Amygdala (tissue), 56 donors: ENCODE measurements at places on chromosomes 11 and 22.

GRCh38 chr11:44577231-44577830 is 11.9 kb downstream of the CD82 start:
- DNase-seq = no peak

GRCh38 chr11:122179961-122180834 is 64.2 kb upstream of the BLID start:
- DNase-seq = no peak

GRCh38 chr11:83922318-83922717 is 636.2 kb upstream of the CCDC90B start:
- DNase-seq = no peak

DNA sequence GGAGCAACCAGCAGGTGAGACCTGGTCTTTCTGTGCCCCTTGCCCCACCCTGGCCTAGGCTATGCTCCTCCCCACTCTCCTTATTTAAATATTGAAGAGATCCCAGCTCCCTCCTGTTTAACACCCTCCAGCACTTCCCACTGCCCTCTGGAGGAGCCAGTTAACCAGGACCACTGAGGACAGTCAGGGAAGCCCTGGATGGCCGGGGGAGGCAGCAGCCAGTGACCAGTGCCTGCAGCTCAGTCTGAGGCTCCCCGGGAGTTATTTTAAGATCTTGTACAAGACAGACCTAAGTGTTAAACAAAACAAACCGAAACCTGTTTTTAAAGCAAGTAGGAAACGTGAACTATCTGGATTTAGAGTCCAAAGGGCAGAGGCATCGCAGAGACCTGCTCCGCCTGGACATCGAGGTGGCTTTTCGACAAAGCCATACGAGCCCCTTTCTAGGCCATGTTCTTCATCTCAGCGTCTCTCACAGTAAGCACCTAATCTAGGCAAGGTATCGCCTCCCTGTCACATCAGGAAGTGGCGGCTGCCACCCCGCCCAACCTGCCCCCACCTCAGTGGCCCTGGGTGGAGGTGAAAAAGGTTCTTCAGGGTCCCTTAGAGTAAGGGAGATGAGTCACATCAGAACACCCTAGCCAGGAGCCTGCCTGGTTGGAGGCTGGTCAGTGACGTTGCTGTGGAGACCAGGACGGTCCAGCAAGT is 35.2 kb downstream of the TRMU start:
- no peak for DNase-seq

DNA sequence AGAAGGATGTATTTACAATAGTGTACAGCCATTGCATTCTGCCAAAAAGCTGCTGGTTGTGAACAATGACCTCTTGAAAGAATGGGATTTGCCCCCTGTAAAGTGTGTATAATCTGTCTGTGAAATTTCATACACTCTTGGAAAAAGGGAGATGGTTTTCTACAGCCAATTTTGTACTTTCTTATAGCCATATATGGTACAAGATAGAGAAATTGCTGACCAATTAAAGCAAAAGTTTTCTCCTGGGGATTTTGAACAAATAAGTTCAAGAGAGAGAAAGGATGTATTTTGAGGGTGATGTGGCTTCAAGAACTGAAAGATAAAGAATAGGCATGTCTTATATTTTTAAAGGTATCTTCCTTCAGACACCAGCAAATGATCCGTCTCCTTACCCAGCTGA is 211.0 kb downstream of the NAV2 start:
- no peak for DNase-seq

DNA sequence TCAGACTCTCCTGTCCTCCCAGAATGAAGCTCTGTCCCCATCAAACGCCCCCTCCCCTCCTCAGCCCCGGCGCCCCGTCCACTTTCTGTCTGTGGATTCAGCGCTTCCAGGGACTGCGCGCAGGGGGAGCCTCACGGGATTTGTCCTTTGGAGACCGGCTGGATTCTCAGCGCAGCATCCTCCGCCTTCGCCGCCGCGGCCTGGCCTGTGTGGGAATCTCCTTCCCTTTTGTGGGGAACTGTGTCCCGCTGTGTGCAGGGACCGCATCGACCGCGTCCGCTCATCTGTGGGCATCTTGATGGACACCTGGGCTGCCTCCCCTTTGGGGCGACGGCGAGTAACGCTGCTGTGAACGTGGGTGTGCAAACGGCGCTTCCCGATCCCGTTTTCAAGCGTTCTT is 1.1 kb upstream of the SCT start:
- DNase-seq = no peak

GRCh38 chr11:117146521-117146920 is 2.4 kb downstream of the PAFAH1B2 start:
- no peak for DNase-seq

GRCh38 chr11:130420478-130421198 is 7.8 kb downstream of the ADAMTS8 start:
- DNase-seq = no peak

DNA sequence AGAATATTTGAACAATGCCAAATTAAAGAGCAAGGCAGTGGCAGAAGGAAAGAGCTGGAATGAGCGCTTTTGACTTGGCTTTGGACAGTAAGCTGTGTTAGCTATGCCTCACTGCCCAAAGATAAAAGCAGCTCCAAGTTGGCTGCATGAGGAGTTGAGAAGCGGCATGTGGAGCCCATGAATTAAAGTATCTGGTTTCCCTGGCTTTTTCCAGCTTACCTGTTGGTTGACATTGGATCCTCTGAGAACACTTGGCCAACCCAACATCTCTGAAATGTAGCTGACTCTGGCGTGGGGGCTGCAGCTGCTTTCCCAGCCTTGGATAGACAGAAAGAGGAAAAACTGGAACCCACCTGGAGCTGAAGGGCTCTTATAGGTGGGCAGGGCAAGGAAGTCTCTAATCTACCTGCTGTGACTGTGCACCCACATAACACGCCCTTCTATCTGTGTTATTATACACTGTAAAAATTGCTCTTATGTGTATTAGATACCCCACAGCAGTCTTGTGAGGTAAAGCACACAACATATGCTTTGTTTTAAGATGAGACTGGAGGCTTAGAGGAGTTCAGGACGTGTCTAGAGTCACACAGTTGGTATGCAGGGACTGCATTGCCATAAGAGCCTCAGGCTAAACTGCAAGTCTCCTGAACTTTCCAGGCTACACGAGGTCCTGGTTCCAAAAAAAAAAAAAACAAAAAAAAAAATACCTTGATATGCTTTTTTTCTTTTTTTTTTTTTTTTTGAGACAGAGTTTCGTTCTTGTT is 5.8 kb downstream of the UBASH3B start:
- no peak for DNase-seq

GRCh38 chr11:83181815-83182214 is 11.7 kb upstream of the ANKRD42 start:
- DNase-seq = no peak

GRCh38 chr22:29780748-29781676 is 13.8 kb downstream of the UQCR10 start:
- DNase-seq = no peak

DNA sequence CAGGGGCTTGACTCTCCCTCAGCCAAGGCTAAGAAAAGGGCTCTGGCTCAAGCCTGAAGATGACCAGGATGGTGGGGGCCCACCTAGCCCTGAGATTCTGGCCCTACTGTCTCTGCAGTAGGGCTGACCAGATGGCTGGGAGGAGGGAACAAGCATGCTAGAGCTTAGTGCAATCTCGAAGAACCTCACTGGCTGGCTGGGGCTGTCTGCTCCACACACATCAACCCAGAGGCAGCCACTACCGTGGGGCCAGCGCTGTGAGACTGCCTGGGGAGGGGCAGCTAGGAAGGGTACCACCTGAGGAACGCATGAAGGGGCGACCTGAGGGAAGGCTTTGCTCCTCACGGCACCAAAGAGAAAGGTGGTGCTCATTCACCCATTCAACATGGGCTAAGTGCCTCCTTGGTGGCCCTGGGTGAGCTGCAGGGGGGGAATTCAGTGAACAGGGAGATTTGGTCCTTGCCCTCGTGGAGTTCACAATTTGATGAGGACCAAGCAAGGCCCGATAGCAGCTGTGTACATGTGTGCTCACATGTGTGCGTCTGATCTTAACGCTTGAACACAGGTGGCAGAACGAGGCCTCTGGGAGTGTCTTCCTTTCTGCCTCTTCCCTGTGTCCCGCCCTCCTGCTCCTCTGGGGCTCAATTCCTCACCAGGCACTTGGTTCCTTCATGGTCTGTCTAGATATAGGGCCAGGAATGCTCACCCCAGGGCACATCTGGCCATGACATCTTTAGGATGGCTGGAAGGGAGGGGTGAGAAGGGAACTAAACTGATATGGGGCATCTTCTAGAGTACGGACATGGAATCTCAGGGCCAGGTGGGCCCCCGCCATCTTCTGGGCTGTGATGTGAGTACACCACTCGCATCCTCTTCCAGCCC is 102.3 kb upstream of the PITPNB start:
- no peak for DNase-seq

GRCh38 chr11:109377039-109377742 is 44.8 kb upstream of the C11orf87 start:
- no peak for DNase-seq
